ENCODE measurements at places on chromosomes 2 and 18. TPM values are rescaled to one million over a fixed set of nuclear protein-coding genes. Genes with fewer than 3 reads are reported as not detected.

Gene INO80B
- 19.2 TPM for total RNA-seq

Gene CCL20
- not detected for total RNA-seq

Gene FIGN
- 13.8 TPM for total RNA-seq

Gene CNTNAP5
- total RNA-seq: not detected

Gene TTC32
- 5.3 TPM for total RNA-seq

DNA sequence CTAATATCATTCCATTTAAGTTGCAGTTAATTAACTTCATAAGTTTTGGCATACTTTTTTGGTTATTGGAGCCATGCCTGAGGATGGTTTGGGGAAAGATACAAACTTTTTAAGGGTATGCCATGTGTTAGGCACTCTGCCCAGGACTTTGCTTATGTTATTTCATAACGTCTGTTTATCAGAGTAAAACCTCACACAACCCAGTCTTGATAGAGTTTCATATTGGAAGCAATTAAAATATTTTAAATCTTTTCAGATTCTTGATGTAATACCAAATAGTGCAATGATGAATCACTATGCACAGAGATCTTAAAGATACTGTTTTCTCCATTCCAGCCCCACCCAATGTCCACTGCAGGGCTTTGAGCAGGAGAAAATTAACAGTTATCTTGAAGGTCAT lies 529.1 kb upstream of the HNMT start:
- no peak for DNase-seq

- peak; percentile 74 for DNase-seq
Measured at GRCh38 chr2:160324161-160324800, 124.2 kb upstream of the ITGB6 start.

DNA sequence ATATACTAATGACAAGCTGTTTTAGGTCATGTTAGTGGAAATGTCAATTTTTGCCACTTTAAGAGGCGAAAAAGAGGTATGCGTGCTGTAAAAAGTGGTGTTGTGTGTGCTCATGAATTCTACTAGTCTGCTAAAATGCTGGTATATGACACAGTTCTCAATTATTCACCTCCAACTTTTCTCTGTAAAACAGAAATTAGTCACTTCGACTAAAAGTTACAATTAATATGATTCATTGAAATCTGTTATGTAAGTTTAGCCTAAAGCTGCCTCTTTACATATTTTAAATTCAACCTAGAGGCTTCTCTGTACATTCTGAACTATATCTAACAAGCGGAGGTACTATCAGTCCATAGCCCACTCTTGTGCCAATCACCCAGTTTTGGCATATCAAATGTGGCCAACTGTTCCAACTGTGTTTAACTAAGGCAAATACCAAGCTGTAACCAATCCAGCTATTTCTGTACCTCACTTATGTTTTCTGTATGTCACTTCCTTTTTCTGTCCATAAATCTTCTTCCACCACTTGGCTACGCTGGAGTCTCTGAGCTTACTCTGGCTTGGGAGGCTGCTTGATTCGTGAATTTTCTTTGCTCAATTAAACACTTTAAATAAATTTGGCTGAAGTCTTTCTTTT lies 20.8 kb downstream of the BAZ2B start:
- DNase-seq: no peak

GRCh38 chr2:217666338-217666737 lies 336.5 kb downstream of the TNS1 start:
- no peak for DNase-seq

DNA sequence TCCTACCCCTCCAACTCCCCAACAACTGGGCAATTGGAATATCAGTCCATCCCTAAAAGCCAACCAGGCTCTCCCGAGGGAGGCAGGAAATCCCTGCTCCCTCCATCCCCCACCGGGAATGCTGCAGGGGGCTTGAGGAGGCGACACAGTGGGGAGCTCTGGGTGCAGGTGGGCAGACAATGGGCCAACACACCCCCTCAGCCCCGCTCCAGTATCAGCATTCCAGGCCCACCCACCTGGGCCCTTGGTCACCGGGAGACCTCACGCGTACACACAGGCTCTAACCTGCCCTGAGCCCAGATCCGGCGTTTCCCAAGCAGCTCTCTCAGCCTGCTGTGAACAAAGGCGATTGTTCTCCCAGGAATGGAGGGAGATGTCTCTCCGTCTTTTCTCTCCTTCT lies 37.6 kb upstream of the FZD7 start:
- DNase-seq: no peak

DNA sequence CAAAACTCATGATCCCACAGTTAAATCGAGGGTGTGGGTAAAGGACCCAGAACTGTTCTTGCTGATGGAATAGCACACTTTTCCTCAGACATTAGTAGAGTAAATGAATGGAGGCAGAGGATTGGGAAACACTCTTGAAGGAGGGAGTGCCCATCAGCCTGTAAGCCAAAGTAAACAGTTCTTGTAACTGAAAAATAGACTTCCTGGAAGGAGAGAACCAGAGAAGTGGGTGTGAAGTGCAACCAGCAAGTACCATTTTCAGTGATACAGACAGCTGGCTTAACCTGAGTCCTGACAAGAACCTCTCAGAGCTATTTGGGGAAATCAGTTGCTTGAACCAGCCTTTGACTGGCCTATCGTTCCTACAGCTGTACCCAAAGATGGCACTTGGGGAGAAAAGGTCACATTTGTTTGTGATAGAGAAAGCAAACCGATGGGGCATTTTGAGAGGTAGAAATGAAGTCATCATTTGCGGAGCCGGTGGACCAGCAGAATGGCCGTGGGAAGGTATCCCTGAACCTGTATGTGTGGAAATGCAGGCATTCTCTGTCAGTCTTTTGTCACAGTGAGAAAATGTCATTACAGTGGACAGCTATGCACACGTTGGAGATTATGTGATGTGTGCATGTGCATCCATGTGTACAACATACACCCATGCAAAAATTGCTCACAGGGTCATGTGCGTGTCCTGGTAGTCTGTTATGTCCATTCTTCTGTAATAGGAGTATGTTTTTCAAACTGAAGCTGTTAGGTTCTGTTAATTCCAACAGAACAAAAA lies 17.8 kb downstream of the CRIM1 start:
- no peak for DNase-seq

- DNase-seq: no peak
Measured at GRCh38 chr2:138609446-138609845, 107.9 kb downstream of the SPOPL start.

GRCh38 chr2:60966507-60967405 lies 50.8 kb upstream of the PEX13 start:
- no peak for DNase-seq

- DNase-seq: no peak
Measured at GRCh38 chr2:140067661-140068060, 1287.5 kb upstream of the NXPH2 start.

DNA sequence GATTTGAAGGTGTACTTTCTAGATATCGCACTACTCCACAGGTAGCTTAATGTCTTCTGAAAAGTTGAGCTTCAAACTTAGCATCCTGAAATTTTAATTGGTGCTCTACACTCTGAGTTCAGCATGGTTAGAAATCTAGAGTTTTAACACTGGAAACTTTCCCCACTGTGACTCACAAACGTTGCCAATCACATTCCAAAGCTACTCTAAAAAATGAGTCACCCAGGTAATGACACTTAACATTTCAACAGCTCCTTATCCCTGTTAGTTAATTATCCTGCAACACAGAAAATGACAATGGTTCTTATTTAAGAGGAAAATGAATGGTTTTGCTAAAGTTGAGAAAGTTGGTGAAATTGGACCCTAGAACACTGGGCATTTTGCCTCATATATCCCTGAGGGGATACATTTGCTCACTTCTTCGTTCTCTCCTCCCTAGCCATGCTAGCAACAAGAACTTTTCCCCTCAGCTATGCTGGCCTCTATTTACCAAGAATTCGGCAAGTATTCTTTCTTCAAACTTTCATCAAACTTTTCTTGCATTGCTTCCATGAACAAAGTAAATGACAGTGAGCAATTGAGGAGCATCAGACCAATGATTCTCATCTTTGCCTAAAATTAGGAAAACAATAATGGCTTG lies 1024.1 kb upstream of the KLHL29 start:
- no peak for DNase-seq

- peak; percentile 54 for DNase-seq
Measured at GRCh38 chr2:8438996-8439395, 242.9 kb upstream of the ID2 start.

DNA sequence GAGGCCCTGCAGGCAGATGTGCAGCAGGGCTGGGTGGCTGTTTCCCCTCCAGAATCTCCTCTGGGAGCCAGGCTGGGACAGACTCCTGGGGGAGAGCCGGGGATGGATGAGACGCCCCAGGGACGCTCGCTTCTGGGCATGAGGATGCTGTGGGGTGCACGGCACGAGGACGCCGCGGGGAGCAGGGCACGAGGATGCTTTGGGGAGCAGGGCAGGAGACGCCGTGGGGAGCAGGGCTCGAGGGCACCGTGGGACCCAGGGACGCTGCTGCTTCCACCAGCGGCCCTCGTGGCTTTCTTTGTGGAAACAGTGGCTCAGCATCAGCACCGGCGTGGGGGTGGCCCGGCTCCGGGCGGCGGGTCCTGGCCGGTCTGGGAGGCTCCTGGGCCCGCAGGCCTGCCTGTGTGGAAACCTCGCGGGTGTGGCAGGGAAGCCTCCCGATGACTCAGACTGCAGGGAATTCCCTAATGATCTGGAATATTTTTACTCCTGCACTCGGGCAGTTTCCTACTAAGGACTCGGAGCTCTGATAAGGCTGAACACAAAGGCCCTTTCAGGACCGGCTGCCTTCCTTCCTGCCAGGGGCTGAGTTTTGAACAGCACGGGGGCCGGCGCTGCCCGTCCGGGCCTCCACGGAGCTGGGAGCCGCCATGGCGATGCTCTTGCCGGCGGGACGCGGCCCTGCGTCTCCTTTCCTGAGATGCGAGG lies 62.6 kb downstream of the NFATC1 start:
- DNase-seq: peak; percentile 89

GRCh38 chr18:57083485-57083884 lies 63.4 kb upstream of the BOD1L2 start:
- DNase-seq: no peak

- no peak for DNase-seq
Measured at GRCh38 chr18:12843420-12844350, 40.4 kb downstream of the PTPN2 start.

DNA sequence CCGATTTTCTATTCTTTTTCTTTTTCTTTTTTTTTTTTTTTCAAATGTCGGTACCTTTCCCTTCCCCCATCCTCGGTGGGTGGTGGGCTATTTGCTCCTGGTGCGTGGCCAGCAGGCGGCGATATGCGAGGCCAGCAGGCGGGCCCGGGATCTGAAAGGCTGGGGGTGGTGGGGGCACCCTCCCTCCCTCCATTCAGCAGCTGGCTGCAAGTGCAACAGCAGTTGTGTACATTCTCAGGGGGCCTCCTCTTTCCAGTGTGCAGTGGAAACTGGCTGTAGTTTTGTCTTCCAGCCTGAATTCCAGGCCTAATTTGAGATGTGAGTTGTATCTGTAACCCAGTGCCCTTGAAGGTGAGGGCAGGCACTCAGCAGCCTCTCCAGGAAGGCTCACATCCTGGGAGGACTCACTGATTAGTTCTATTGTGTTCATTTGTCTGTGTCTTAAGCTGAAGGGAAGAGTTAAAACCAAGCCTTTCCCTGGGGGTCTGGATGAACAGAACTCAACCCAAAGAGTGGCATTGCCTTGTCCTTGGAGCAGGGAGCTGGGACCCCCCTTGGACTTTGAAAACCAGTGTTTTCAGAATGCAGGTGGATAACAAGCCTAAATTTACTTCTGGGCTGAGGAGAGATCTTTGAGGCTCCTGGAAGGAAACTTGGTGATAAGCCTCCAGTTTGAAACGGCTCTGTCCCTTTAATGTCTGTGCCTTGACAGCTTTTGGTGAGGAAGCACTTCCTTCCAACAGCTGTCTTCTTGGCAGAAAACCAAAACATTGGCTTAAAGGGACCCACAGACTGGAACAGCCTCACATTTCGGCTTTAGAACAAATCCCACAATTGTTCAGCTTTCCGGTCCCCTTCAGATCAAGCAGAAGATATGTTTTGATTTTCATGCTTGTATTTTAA lies 3.3 kb downstream of the MYCN start:
- DNase-seq: peak; percentile 81

DNA sequence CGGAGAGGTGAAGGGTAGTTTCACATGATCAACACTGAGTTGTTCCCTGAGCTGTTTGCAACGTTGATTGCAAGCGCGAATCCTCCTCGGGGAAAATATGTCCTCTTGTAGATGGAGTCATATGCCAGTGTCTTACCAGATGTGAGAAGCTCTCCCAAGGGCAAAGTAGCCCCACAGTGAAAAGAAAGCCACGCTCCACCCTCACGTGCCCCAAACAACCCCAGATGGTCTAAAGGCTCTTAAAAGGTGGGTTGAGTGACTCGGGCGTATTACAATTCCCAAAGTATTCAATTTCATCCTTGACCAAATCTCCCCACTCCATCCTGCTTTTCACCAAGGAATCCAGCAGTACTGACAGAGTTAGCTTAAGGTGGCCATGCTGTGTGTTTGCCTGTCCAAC lies 332.1 kb upstream of the SOX11 start:
- no peak for DNase-seq

- no peak for DNase-seq
Measured at GRCh38 chr2:37659723-37660122, 11.7 kb downstream of the CDC42EP3 start.

DNA sequence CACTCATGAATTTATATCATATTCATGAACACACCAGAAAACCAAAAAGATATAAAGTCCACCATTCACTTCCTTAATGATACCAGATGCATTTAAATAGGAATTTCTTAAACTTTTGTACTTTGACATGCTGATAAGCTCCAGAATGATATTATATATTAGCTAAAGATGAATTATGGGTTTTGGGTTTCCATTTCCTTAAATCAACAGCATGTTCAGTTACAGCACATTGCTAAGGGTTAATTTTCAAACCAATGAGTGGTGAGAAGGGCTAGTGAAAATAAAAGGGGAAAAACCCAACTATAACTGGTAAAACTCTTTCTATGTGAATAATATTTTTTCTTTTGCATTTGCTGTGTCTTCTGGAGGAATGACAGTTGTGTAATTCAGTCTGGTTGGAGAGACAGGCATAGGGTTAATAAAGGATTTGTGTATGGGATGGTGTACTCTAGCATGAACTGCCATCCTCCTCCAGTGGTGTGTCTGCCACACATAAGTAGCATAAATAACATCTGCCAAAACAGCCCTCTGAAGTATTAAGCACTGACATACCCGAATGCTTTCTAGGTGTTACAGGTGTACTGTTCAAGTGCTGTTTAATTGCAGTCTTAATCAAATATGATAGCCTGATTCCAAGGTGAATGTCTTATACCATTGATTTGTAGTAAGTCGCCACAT lies 19.3 kb upstream of the CPS1 start:
- DNase-seq: no peak

DNA sequence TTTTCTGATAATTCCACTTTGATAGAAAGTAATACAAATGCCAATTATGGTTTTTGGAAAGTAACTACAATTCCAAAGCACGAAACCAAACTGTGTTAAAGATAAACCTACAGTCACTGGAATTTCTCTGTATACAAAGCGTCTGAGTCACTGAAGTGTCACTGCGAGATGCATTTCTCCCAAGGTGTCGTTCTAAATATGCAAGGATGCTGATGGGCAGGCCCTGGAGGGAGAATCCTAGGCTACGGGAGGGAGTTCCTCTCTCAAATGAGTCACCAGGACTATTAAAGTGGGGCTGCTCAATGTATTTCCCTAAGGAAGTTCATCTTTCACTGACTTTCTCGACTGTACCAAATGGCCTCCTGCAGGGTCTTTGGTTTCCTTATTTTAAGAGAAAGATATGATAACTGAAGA lies 163.8 kb upstream of the STK17B start:
- DNase-seq: no peak
